Esophagus squamous epithelium (tissue), 5 donors: ENCODE measurements at places on chromosomes 7 and 10.

DNA sequence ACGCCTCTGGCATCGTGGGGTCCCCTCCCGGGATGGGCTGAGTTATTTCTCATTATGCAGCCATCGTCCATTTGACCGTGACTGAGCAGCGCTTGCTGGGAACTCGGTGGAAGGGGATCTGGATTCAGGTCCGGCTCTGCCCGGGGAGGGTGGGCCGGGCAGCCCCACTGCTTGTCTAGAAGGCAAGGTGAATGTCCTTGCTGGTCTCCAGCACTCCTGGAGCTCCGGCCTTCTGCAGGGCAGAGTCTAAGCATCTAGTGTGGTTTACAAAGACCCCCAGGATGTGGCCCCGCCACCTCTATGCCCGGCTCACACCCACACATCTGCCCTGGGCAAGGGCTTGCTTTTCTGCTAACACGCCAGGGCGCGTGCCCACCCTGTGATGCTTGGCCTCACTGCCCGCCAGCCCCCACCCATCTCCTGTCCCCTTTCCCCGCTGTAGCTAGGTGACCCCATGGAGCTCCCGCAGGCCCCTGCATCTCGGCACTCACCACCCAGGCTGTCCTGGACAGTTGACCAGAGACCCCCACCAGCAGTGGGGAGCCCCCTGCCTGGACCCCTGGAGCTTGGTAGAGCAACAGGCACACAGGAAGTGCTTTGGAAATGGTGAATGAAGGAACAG is 151.0 kb upstream of the CHST15 start:
- DNase-seq, result no peak

GRCh38 chr10:71473671-71474599 is 77.2 kb downstream of the CDH23 start:
- DNase-seq, result no peak

DNA sequence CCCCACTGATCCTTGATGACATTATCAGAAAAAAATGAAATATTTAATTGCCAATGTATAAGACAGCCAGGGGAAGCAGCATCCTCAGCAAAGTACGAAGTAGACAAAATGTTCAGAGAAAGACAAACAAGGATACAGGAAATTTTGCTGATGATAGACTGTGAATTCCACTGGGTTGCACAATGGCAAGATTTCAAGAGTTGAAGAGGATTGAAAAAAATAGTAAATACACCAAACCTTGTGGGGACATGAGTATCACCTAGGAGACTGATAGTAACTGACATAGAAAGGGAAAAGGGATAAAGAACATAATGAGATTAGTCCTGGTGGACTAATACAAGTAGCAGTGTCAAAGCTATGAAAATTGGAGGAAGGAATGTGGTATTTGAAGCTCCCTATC is 16.5 kb downstream of the CNOT4 start:
- DNase-seq, result no peak

GRCh38 chr7:23533238-23533604 is 1.4 kb upstream of the TRA2A start:
- no peak for DNase-seq

DNA sequence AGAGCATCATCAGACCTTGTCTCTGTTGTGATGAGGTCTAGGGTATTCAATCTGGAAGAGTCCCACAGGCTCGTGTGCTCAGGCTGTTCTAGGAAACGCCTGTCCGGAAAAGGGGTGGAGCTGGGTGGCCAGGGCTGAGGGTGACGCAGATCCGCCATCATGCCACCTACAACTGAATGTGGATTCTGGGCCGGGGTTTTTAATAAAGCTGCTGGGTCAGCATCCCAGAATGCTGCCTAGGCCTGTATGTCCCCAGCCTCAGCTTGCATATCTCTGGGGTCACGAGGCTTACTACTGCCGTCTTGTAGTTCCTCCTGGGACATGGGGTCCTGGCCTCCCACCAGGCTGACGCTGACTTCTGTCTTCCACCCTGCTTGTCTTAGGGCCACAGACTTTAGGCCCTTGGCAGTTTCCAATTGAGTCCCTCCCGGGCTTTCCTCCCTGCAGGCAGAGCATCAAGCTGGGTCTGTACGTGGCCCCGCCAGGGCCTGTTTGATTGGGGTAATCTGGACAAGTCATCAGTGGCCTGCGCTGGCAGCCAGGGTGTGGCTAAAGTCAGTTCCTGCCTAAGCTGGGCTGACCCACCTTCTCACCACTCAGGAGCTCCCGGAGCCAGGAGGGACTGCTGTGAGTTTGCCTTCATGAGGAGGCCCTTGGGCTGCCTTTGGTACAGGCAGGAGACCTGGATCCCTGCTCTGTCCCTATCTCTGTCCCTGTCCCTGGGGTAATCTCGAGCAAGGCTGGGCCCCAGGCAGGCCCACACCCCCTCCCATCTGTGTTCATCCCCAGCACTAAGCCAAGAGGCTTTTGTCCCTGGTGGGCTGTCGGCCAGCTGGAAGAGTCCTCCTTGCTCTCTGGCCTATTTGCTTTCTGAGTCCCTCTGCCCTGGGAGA is 79.9 kb downstream of the ZMIZ1 start:
- no peak for DNase-seq

GRCh38 chr10:67127441-67127840 is 201.6 kb downstream of the LRRTM3 start:
- no peak for DNase-seq

- DNase-seq, result no peak
Measured at GRCh38 chr10:119101366-119102098, 2.4 kb upstream of the DENND10 start.

GRCh38 chr10:3803927-3804741 is 19.1 kb upstream of the KLF6 start:
- DNase-seq, result no peak

GRCh38 chr7:11436316-11436715 is 395.7 kb downstream of the THSD7A start:
- no peak for DNase-seq

GRCh38 chr10:7889947-7890542 is 71.7 kb downstream of the TAF3 start:
- no peak for DNase-seq

DNA sequence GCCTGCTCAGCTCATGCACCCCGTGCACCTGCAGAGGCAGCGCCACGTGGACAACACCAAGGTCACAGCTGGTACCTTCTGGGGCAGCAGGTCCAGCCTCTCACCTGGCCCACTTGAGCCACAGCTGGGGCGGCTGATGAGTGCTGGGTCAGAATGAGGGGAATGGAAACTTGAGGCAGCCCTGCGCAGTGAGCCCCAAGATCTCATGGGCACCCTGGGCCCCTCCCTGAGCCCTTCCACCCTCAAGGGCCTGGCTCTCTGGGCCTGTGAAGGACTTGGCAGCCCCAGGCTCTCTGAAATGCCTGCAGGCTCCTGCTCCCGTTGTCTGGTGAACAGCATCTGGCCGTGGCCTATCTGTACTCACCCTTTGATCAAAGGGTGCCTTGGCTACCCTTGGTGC is 112.7 kb downstream of the TCERG1L start:
- DNase-seq, result no peak

DNA sequence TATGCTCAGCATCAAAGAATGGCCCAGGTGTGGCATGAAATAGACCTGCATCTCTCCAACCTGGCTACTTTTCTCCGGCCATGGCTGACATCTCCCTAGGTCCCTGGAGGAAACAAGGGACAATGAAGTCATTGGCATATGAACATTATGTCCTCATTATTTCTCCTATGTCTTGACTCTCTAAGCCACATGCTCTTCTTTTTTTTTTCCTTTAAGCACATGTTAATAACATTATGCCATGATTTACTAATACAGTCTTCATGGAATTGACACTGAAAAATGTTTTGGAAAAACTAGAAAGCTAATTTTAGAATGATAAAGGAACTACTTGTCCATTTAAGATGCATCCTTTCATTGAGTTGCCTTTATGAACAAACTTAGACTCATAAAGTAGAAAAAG is 628.9 kb downstream of the TNS3 start:
- no peak for DNase-seq

GRCh38 chr7:87404674-87405073 is 59.2 kb downstream of the CROT start:
- no peak for DNase-seq
